ENCODE measurements at places on chromosomes 12 and 14.

- DNase-seq: peak; percentile 52
Measured at GRCh38 chr12:20463913-20464524, 95.7 kb downstream of the PDE3A start.

- no peak for DNase-seq
Measured at GRCh38 chr14:101174980-101175606, 271.6 kb upstream of the RTL1 start.

DNA sequence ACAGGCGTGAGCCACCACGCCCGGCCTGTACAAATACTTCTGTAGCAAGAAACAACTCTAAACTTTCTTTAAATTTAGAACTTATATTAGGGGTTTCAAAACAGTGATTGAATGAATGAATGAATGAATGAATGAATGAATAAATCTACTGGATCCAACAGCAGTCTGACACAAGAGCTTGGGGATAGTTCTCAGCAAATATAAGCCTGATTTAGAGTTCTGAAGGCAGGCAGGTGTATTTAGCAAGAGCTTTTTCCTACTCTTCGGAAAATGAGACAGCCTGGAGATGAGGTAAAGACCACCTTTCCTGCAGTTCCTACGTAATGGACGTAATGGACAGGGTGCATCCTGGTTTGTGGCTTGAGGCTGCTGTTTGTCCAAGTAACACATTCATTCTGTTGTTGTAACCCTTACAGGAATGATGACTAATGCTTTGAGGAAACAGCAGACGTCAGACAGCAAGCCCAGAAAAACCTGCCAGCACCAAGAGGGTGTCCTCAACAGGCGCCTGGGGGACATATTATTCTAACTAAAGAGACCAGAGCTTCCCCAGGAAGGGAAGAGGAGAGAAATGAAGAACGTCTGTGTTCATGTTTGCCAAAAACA lies 277.4 kb upstream of the SOX5 start:
- DNase-seq: peak; percentile 89

- peak; percentile 95 for DNase-seq
Measured at GRCh38 chr14:50060871-50061663, 55.3 kb downstream of the VCPKMT start.

- DNase-seq: peak; percentile 51
Measured at GRCh38 chr14:80428171-80428570, 216.9 kb upstream of the DIO2 start.

DNA sequence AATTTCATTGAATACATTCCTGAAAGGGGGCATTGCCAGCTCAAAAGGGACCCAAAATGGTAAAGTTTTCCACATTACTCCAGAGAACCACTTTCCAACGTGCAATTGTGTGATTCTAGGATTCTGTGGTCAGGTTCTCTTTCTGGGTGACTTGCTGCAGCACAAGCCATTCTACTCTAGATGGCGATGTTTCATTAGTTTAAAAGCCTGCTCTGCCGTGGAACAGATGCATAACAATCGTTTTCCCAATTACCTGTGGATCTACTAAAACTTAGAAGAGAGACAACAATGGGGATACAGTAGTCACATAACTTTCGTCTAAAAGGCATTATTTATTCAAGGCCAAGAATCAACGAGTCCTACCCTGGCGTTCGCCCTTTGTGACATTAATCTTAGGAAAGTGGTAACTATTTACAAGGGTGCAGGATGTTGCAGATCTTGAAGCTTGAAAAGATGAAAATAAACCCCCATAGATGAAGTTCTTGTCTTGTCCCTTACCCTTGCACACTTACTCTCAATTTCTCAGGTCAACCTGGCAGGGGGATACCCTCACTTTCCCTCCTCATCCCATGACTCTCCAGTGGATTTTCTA lies 400.9 kb downstream of the SNAPC1 start:
- peak; percentile 60 for DNase-seq

- no peak for DNase-seq
Measured at GRCh38 chr14:74973905-74974363, 18.5 kb upstream of the PGF start.

- no peak for DNase-seq
Measured at GRCh38 chr12:42590330-42590934, 886 bp upstream of the PRICKLE1 start.

- no peak for DNase-seq
Measured at GRCh38 chr12:80967565-80967964, 29.8 kb upstream of the LIN7A start.

DNA sequence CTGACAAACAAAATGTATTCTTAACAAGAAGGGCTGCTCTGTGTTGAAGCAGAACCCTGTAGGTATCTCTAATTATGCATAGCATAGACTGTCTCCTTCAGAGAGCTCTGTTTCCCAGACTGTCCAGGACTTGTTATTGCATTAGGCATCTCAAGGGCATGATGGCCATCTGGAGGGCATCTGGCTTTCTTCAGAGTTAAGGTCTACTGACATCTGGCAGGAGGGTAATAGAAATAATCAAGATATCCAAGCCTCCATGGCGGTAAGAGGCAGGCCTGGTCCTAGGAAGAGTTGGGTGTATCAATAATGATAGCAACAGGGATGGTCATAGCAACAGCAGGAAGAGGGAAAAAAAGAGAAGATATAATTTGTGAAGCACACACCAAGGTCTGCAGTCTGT lies 161.2 kb downstream of the TTC8 start:
- no peak for DNase-seq

GRCh38 chr12:62737615-62738014 lies 197.3 kb downstream of the PPM1H start:
- DNase-seq: no peak

DNA sequence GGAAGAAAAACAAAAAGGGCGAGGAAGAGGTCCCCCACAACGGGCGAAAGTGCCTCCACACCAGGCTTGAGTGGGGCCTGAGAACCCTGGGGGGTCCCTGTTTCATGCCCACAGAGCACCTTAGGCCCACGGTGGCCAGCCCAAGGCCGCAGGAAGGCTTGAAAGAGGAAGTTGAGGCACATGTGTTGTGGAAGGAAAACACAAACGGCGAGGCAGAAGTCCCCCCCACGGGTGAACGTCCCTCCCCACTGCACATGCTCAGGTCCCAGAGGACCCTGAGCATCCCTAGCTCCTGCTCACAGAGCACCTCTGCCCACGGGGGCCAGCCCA lies 371.5 kb downstream of the ALG10 start:
- no peak for DNase-seq

- DNase-seq: no peak
Measured at GRCh38 chr14:24398653-24399446, at the start of gene NYNRIN. TSS of gene NYNRIN (plus strand) at chr14:24399003. CDS start at chr14:24399247, 244 bp downstream.

DNA sequence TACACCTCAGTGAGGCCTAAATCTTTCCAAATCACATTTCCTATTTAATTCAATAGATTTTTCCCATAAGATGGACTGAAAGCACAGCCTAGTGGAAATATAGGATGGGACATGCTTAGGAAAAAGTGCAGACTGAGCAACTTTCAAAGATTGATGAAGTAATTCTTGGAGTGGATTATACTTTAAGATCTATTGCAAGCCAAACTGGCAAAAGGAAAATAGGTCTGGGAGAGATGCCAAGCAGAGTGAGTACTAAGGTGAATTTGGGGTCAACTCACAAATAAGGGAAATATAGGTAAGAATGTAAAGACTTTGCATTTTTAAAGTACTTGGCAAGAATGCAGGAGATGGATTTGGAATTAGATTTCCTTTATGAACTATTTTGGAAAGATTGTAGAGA lies 170.2 kb upstream of the FOXG1 start:
- peak; percentile 72 for DNase-seq

GRCh38 chr12:107646436-107646835 lies 39.2 kb upstream of the PWP1 start:
- DNase-seq: no peak

- DNase-seq: no peak
Measured at GRCh38 chr14:95037273-95037672, 120.1 kb downstream of the DICER1 start.

DNA sequence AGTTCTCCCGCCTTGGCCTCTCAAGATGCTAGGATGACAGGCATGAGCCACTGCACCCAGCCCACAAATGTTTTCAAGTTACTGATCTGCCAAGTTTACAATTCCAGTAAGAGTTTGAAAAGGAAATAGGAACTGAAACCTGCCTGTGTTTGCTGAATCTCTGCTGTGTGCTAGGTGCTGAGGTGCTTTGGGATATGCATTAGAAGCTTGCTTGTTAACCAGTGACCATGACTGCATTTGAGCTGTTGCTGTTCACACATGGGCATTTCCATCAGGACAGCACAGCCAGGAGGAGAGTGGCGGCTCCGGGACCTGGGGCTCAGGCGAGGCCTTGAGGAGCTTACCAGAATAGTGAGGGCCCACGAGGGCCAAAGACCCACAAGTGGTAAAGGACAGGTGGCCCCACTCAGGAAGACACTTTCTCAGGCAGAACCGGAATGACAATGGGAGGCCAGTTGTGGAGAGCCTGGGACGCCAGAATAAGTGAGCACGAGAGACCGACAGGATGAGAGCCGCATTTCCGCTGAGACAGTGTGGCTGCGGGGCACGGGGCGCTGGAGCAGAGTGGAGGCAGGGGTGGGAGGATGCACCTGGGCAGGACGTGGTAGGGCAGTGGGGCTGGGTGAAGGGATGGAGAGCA lies 54.5 kb upstream of the MMP17 start:
- DNase-seq: no peak

- DNase-seq: no peak
Measured at GRCh38 chr12:6093764-6094163, 30.7 kb downstream of the VWF start.

DNA sequence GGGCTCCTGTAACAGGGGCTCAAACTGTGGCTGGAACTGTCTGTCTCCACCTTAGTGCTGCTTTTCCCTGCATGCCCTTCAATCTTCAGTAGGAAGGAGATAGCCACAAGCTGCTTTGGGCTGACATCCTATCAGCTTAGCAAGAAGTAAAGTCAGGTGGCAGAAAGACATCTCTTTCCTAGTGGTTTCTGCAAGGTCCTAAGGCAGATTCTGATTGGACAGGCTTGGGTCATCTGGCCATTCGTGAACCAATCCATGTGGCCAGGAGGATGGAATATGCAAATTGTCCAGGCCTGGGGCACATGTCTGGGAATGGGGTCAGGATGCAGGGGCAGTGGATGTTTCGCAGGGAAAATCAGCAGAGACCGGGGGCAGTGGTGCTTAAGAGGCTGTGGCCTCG lies 5.2 kb downstream of the RITA1 start:
- peak; percentile 49 for DNase-seq

DNA sequence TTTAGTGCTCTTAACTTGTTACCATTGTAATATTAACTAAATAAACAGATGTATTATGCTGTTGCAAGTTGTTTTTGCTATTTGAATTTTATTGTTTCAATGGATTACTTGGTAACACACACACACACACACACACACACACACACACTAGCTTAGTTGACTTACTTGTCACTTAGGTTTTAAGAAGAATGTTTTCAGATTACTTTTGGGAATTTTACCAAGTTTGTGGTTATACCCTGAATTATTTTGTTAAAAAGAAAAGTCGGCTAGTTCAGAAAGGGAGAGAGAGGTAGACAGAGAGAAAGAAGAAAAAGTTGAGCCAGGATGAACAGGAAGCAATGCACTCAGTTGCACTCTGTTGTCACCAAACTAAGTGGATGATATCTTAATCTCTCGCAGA lies 5.3 kb downstream of the SSTR1 start:
- peak; percentile 29 for DNase-seq

DNA sequence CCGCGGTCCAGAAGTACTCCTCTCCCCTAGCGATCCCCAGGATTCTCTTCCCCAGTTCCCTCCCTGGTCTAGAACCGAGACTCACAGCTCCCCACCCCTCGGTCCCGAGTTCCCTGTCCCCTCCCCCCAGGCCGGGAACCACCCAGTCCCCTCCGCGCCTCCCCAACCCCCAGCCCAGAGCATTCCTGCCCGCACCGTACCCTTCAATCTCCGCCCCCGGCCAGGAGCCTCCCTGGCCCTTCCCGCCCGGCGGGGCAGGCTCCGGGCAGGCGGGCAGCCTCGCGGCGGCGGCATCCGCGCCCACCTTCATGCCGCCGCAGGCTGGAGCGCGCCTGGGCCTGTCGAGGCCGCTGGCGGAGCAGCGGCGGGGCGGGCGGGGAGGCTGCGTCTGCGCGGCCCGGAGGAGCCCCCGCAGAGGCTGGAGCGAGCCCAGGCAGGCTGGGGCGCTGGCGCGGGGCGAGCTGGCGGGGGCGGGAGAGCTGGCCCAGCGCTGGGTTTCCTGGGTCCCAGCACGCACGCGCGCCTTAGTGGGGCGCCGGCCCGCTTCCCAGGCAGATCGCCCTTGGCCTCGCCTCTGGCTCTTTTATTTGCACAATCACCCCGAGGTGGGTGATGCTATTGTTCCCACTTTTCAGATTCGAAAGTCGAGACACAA lies 22.2 kb upstream of the GPR132 start:
- DNase-seq: peak; percentile 47

GRCh38 chr12:14240873-14241220 lies 124.6 kb upstream of the ATF7IP start:
- DNase-seq: no peak

- no peak for DNase-seq
Measured at GRCh38 chr12:119634743-119635142, 33.2 kb upstream of the PRKAB1 start.

GRCh38 chr14:50350975-50351374 lies 38.9 kb downstream of the DMAC2L start:
- no peak for DNase-seq

- peak; percentile 58 for DNase-seq
Measured at GRCh38 chr12:51636581-51636980, 45.5 kb downstream of the SCN8A start.

- DNase-seq: peak; percentile 85
Measured at GRCh38 chr14:22386924-22387775, 201.9 kb downstream of the DAD1 start.

GRCh38 chr12:10559244-10559643 lies 53.6 kb downstream of the EIF2S3B start:
- DNase-seq: no peak

DNA sequence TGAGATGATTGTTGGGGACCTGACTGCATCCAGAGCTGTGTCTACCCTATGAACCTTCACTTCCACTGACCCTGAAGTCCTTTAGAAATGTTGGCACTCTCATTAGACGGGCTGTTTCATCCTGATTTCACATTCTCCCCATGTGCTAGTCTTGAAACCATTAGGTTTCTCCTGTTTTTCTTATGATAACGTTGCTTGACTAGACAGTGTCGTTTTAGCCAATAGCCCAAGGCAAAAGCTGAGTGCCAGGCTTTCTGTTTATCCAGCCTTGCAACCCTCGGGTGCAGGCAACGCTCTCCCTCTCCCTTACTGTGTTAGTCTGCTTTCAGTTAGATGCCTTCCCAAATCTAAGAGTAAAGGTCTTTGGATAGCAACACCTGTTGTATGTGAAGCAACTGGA lies 30.1 kb downstream of the DACT1 start:
- no peak for DNase-seq

- no peak for DNase-seq
Measured at GRCh38 chr14:55583942-55584468, 4.0 kb downstream of the KTN1 start.

GRCh38 chr14:74568911-74569310 lies 43.1 kb downstream of the LTBP2 start:
- peak; percentile 40 for DNase-seq

GRCh38 chr12:106098691-106099200 lies 40.0 kb downstream of the NUAK1 start:
- DNase-seq: no peak

DNA sequence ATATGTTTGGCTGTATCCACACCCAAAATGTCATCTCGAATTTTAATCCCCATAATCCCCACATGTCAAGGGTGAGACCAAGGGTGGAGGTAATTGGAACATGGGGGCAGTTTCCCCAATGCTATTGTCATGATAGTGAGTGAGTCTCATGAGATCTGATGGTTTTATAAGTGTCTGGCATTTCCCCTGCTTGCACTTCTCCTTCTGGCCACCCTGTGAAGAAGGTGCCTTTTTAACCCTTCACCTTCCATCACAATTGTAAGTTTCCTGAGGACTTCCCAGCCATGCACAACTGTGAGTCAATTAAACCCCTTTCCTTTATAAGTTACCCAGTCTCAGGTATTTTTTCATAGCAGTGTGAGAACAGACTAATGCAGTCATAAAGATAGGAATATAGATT lies 216.7 kb upstream of the SSTR1 start:
- no peak for DNase-seq
